ENCODE measurements at places on chromosomes 3 and 15.

DNA sequence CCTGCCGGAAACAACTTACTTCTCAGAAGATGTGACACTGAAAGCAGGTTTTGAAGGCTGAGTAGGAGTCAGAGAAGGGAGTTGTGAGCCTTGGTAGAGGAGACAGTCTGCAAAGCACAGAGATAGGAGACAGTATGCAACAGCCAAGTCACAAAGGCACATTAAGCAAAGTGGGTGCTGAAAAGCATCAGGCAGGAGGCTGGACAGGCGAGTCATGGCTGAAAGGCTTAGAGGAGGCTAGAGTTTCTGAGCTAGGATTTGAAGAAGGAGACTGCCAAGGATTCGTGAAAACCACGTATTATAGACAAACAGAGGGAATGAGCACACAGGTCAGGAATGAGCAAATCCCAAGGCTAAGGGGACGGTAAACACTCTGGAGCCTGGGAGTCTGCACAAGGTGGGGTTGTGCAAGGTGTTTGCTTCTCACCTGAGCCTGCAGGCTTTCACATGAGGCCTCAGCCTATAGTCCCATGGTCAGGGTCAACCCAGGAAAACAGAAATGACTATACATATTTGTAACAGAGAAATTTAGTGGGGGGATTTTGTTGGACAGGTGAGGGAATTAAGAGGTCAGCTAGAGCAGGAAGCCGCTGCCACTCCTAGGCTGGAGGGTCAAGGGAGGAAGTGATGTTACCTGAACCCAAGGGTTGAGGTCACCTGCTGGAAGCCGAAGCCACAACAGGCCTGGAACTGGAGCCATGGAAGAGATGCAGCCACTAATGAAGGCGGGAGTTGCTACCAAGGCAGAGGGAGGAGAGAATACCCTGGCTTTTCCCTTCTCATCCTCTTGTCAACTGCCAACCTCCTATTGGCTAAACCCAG is 23.1 kb upstream of the TRIM71 start:
- DNase-seq = no peak

GRCh38 chr3:169131690-169132464 is 531.6 kb downstream of the MECOM start:
- no peak for DNase-seq

- DNase-seq = no peak
Observed at GRCh38 chr3:125232401-125232800, 19.9 kb upstream of the SLC12A8 start.

- DNase-seq = no peak
Observed at GRCh38 chr3:195916291-195916690, 7.9 kb upstream of the TNK2 start.

DNA sequence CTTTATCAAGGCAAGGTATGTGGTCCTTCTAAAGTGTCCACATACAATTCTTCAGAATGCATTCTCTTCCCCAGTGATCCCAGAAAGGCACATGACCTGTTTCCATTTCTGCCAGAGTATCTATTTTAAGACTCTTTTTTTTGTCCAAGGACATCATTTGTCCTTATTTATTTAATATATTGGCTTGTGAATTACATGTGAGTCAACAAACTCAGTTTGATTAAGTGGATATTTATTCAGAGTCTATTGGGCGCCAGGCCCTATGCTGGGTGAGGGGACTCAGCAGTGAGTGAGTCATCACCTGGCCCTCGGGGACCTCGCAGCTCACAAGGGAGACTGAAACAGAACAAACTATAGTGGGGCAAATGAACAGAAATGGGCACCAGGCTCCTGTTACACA is 136.8 kb downstream of the SNRK start:
- peak; percentile 60 for DNase-seq

DNA sequence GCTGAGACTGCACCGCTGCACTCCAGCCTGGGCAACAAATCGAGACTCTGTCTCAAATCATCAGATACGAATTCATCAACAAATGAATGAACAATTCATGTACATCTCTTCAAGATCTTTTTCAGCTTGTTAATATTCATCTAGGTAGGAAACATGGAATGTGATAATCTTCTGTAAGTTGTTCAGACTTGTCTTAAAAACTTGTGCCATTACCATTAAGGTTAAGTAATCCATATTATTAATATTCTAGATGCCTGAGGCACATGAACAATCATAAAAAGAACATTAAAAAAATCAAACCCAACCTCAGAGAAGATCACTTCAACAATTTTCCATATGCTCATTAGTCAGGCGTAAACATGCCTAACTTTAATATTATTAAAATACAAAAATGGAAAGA is 36.2 kb downstream of the CHSY1 start:
- no peak for DNase-seq

GRCh38 chr15:67085818-67086636 is 20.6 kb downstream of the SMAD3 start:
- no peak for DNase-seq

- no peak for DNase-seq
Observed at GRCh38 chr15:78103406-78104118, 11.2 kb downstream of the SH2D7 start.

- no peak for DNase-seq
Observed at GRCh38 chr15:75235760-75236729, 22.1 kb upstream of the GOLGA6C start.

GRCh38 chr15:73629798-73630429 is 3.3 kb downstream of the NPTN start:
- no peak for DNase-seq

DNA sequence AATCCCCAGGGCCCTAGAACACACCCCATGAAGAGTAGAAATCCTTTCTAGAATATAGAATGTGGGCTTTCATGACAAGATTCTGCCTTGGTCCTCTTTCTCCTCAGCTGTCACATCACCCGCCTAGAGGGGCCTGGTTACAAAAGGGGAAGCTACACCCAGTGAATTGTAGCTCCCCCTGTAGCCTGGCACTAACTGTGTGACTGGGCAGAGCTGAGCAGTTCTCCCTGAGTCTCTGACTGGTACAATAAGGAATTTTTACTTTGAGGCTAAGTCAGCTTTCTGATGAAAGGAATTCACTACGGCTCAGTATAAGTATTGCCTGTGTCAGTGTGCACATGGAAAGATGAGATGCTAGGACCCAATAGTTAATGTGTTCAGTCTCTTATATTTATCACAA is 28.7 kb upstream of the ZNF148 start:
- no peak for DNase-seq

DNA sequence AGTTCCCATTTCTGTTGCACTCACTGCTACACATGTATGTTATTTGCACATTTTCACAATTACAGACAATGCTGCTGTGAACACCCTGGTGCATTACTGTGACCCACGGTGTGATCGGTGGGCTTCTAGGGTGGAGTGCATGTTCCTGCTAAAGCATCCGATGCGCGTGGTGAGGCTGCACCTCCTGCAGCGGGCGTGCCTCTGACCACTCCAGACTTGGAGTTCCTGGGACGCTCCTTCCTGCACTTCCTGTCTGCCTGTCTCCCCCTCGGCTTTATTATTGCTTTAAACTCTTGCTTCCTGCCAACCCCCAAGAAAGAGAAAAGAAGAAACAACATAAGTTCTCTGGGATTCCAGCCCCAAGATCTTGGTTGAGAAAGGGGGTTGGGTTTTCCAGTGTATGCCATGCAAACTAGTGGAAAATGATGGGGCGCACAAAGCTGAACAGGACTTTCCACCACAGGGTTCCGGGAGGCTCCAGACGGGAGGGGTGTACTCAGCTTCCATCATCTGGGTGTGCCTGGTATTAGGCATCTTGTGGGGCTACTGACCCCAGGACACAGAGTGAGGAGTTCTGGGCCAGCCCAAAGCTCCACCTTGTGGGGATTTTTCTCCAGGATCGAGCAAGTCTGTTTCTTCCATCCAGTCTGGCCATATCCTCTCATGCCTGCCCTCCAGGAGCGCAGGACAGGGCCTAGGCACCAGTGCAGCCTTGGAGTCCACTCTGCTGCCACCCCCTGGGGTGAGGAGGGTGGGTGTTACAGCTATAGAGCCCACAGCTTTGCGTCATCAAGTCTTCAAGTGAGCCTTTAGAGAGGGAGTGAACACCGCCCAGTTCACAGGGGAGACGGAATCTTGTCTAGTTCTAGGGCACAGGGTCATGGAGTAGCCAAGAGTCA is 11.2 kb downstream of the RPL32 start:
- DNase-seq = no peak

DNA sequence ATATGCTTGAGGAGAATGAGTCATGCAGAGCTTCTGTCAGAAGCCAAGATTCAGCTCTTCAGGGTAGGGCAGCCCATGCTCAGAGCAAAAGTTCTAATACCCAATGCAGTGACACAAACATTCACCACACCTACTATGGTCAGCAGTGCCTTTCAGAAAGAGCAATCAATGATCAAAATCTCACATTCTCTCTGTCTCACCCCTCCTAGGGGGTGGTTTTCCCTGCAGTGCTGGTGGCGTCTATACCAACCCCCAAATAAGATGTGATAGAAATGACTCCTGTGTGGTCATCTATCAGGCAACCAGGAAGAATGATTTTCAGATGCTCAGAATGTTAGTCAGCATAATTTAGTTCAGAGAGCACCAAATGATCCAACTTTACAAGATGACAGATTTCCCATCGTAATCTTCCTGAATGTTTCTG is 385.3 kb downstream of the NTRK3 start:
- no peak for DNase-seq

GRCh38 chr3:81245043-81245442 is 516.4 kb downstream of the GBE1 start:
- no peak for DNase-seq

DNA sequence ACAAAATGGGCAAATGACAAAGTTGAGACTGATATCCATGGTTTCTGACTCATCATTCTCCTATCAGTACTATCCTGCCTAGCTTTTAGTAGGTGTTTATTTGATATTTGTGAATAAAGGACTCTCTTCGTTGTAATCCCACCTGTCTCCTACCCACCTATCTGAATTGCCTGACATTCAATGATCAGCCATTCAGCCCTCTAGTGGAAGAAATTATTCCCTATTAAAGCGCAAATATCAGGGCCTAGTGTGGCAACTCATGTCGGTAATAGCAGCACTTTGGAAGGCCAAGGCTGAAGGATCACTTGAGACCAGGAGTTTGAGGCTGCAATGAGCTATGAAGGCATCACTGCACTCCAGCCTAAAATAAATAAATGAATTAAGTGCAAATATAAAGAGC is 195.7 kb upstream of the SETMAR start:
- DNase-seq = no peak

- DNase-seq = no peak
Observed at GRCh38 chr15:101067660-101068522, 148.7 kb downstream of the LRRK1 start.

GRCh38 chr3:124178531-124178930 is 186.6 kb upstream of the ROPN1 start:
- DNase-seq = no peak

- peak; percentile 60 for DNase-seq
Observed at GRCh38 chr3:195906865-195907683, 1.3 kb downstream of the TNK2 start.

DNA sequence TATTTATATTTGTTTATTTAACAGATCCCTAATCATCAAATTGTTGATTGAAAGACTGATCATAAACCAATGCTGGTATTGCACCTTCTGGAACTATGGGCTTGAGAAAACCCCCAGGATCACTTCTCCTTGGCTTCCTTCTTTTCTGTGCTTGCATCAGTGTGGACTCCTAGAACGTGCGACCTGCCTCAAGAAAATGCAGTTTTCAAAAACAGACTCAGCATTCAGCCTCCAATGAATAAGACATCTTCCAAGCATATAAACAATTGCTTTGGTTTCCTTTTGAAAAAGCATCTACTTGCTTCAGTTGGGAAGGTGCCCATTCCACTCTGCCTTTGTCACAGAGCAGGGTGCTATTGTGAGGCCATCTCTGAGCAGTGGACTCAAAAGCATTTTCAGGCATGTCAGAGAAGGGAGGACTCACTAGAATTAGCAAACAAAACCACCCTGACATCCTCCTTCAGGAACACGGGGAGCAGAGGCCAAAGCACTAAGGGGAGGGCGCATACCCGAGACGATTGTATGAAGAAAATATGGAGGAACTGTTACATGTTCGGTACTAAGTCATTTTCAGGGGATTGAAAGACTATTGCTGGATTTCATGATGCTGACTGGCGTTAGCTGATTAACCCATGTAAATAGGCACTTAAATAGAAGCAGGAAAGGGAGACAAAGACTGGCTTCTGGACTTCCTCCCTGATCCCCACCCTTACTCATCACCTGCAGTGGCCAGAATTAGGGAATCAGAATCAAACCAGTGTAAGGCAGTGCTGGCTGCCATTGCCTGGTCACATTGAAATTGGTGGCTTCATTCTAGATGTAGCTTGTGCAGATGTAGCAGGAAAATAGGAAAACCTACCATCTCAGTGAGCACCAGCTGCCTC is 14.7 kb downstream of the THBS1 start:
- no peak for DNase-seq

- no peak for DNase-seq
Observed at GRCh38 chr15:28025413-28025812, 73.7 kb downstream of the OCA2 start.

DNA sequence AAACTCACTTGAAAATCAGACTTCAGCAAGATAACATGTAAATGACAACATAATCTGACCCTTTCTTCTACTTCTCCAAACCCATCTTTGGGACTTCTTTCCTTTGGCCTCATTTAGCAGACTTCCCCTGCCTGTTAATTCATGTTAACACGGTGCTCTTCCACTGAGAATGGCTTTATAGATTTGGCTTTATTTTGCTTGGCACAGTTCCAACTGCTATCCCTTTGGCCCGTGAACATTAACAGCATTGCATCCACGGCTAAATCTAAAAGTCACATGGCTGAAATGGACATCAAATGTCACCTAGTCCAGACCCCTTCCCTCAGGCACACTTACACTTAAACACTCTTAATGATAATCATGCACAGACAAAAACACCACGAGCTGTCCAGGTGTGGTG is 3.8 kb downstream of the ZMAT3 start:
- peak; percentile 40 for DNase-seq
